T47D (cell line): ENCODE measurements at places on chromosomes 1 and 21.

GRCh38 chr1:53336146-53336545 lies 8.3 kb upstream of the LRP8 start:
- no peak for DNase-seq

DNA sequence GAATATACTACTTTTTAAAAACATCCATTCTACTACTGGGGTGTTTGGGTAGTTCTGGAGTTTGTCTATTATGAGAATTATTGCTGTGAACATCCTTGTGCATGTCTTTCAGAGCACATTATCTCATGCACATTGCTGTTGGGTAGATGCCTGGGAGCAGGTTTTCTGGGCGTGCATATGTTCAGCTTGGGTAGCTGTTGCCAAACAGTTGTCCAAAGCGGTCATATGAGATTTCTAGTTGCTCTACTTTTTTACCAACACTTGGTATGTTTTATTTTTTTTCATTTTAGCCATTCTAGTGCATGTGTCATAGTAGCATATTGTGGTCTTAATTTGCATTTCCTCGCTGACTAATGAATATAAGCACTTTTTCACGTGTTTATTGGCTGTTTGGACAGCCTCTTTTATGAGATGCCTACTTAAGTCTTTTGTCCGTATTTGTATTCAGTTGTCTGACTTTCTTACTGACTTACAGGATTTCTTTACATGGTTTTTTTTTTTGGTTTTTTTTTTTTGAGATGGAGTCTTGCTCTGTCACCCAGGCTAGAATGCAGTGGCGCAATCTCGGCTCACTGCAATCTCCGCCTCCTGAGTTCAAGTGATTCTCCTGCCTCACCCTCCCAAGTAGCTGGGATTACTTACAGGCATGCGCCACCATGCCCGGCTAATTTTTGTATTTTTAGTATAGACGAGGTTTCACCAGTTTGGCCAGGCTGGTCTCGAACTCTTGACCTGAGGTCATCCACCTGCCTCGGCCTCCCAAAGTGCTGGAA lies 18.1 kb downstream of the ZDHHC18 start:
- no peak for DNase-seq

GRCh38 chr1:151841141-151841540 lies 1.5 kb upstream of the C2CD4D start:
- no peak for DNase-seq

DNA sequence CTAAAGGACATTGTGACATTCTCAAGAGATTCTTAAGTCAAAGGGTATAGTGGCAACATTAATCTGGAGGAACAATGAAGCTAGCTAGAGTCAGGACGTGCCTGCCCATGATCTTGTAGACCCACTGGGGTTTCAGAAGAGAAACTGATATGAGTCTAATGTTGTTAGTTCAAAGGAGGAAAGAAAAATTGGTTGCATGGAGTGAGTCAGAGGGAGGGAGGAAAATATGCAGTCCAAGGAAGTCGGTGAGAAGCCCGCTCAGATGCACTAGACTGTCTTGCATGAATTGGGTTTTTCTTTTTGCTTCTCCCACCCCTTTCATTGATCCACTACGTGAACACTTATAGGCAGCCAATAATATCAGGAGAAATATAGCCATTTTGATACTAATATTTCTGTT lies 53.8 kb upstream of the SYT14 start:
- no peak for DNase-seq

DNA sequence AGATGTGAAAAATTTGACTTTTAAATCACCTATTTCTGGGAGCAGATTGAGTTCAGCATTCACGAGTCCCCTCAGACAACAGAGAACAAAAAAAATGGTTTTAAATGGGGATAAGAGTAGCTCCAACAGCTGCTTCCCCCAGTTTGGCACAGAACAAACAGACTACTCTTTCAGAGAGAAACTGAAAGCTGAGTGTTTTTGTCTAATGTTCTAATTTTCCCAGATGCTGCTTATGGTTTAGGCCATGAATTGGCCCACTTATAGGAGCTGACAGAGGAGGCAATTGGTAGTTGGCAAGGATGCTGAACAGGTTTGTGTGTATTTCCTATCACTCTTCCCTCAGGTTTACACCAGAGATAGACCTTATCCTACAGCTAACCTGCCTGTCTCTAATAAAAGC lies 1637.4 kb upstream of the PRMT6 start:
- DNase-seq, result no peak

DNA sequence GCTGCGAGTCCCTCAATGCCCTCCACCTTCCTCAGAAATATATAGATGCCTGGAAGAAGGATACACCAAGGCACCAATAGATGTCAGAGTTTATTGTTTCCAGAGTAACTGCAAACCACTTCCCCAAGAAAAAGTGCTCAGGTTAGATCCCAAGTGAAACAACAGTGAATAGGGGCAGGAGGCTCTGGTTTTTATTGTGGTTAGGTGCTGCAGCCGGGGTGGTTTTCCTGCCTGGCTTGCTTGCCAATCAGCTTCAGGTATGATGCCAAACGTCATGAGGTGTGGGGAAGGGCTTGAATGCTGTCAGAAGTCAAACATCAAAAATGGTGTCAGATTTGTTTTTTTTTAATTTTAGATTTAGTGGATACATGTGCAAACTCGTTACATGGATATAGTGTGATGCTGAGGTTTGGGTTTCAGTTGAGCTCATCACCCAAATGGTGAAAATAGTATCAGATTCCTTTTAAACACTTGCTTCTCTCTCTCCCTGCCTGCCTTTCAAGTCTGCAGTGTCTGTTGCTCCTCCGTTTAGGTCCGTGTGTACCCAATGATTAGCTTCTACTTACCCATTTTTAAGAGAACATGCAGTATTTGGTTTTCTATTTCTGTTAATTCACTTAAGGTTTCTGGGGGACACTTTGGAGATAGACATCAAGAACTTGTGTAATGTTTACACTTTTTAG lies 1317.0 kb downstream of the MRPL39 start:
- DNase-seq, result no peak

- no peak for DNase-seq
Measured at GRCh38 chr1:103220631-103221041, 112.3 kb upstream of the COL11A1 start.
